ENCODE measurements at places on chromosomes 12 and 14. TPM values are rescaled to one million over a fixed set of nuclear protein-coding genes. Genes with fewer than 3 reads are reported as not detected.

DNA sequence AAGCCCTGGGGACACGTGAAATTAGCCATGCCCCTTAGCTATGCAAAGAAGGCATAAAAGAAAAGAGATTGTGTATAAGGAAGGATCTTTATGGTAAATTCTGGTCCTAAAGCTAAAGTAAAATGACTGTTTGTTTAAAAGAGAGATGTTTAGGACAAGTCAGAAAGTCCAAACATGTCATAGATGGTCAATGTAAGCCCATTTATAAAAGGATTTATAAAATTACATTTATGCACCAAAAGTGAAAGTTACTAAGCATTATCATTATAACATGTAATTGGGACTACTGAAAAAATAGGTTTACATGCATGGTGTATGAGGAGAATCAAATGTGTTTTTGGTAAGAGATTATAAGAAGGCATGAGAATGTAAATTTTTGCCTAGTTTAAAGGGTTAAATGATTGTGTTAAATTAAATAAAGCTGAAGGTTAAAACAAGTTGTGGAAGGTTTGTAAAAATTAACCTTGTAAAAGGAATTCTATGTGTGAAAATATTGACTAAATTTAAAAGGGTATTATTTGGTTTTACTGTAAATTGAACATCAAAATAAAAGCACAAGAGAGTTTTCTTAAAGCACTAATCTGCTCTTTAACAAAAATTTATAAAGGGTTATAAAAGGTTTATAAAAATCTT, 50.4 kb upstream of the TSPAN8 start:
- no peak for DNase-seq

DNA sequence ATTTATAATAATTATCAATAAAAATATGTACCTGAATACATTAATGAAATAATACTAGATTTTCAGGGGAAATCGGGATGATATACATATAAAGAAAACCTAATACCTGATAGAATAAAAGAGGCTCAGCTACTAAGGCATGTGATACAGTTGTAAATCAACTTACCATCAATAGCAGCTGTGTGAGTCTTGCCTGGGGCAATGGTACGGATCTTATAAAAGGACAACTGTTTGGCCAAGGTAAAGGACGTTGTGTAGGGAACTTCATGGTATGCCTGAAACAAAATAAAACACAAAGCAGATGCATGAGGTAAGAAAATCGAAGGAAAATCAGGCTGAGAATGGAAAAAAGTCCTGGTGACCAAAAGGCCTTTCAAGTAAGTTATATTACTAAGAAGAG, 25.4 kb downstream of the NEK9 start:
- no peak for DNase-seq

GRCh38 chr14:98908050-98908449, 363.9 kb downstream of the BCL11B start:
- no peak for DNase-seq

DNA sequence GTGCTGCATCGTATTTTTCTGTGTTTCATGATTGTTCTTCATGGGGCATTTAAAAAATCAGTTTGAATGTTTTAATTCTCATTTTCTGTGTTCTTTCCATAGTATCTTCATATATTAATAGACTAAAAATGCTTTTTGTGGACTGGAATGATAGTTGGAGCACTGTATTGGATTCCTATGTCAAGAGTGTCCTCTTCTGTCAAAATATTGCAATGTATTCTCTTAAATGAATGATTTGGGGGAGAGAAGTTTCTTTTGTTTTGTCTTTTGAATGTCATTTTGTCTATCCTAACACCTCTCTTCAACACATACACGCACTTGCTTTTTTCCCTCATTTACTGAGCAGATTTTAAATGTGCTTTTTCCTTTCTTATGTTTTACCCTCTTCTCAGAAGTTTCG, 4.7 kb upstream of the EIF2S3B start:
- DNase-seq = no peak

DNA sequence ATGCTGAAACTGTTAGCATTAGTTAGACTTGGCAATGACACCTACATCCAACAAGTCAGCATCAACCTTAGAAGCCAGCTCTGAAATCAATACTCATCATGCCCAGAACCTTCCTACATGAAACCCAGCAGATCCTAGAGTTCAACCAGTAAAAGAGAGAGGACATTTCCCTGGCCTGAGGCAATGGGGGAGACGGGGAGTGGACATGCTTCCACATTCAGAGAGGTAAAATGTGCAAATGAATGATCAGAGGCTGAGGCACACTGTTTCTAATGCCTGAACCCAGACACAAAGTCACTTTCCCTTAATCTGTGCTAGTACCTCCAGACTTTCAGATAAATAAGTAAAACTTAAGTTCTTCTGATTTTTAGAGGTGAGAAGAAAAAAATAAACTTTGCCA, 34.5 kb downstream of the ERO1A start:
- no peak for DNase-seq

DNA sequence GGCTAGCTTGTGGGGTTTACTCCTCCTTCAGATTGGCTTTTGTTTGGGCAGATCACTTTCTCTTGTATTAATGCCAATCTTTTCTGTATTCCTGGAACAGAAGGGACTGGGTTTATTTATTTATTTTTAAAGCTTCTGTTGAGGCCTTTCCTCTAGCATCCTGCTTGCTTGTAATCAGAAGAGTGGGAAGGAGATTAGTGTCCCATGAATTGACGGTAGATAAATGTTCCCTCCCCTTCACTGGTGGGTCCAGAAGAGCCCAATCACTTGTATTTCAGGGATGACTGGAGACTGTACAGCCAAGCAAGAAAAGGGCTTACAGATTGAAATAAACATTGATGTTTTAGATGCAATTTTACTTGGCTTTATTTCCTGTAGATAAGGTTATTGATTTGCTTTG, 71.0 kb downstream of the LIN52 start:
- no peak for DNase-seq

Gene RAPGEF3
- total RNA-seq = 79.1 TPM

Gene FAM222A
- 3.3 TPM for total RNA-seq

Gene NDRG2
- total RNA-seq = 724 TPM

All from tibial nerve (tissue), 4 donors.